ENCODE measurements at places on chromosomes 3 and 15.

DNA sequence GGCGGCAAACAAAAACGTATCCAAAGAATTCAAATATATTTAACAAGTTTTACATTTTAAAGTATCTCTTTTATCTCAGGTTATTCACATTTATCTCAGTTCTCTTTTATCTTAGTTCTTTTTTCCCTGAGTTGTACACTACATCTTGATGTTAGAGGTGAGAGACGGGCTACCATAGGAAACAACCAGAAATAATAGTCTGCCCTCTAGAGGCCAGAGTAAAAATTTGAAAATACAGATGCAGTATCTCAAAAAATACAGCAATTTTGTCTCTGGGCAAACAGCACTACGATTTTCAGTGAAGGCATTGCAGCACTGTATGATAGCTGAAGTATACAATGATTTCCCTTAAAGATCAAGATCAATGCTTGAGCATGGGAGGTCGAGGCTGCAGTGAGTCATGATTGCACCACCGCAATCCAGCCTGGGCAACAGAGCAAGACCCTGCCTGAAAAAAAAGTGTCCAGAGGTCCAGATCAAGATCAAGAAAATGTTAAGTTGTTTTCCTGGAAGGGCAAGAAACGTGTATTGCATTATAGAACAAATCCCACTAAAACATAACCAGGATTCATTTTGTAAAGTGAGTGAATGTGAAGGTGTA, 82.6 kb upstream of the ATP11B start:
- no peak for DNase-seq

DNA sequence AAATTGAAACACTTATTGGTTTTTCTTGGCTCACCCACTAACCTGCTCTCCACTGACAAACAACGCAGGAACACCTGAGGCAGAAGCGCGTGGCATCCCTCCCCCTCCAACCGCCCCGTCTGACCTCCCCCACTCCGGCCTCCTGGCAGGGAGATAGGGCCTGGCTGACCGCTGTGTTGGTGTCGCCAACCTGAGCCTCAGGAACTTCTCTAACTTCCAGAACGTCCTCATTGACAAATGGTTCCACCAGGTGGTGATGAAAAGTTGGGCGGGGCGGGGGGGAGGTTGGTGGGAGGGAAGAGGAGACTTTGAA, 22.8 kb downstream of the IL17RD start:
- DNase-seq, result no peak

- DNase-seq, result no peak
Measured at GRCh38 chr3:195577645-195578177, 6.0 kb downstream of the APOD start.

GRCh38 chr15:51621936-51622603, 501 bp downstream of the DMXL2 start:
- no peak for DNase-seq

DNA sequence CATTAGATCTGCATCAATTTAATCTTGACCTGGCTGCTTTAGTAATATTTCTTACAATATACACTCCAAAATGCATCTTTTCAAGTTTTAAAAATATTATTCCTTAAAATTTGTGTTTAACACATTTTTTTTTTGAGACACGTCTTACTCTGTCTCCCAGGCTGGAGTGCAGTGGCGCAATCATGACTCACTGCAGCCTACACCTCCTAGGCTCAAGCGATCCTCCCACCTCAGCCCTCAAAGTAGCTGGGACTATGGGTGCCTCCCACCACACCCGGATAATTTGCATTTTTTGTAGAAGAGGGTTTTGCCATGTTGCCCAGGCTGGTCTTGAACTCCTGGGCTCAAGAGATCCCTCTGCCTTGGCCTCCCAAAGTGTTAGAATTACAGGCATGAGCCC, 73.6 kb downstream of the ETV5 start:
- no peak for DNase-seq

DNA sequence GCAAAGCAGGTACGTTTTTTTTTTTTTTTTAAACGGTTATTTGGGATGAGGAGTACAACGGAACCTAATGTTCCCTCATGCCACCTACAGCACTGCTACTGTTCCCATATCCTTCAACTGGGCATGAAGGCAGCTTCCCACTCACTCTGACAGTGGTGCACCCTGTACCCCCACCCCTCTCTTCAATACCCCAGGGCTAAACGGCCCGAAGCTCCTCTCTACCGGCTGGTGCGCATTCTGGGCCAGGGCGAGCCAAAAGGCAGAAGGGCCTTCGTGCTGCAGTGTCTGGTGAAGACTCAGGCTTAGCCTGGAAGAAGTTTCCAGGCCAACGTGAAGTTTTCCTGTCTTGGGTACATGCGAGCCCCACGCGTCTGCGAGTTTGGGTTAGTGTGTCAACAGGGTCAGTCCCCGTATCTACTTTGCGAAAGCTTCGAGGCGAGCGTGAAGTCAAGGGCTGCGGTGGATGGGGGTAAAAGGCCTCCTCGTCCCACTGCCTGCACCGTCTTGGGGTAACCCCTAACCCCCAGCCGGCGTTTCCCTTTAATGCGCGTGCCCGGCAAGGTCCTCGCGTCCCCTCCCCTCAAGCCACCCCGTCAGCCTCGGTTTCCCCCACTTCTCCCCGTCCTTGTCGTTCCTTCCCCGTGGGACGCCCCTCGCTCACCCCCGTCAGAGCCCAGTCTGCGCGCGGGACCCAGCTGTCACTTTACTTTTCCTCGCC, 765 bp upstream of the UBE2E2 start:
- DNase-seq, result no peak

DNA sequence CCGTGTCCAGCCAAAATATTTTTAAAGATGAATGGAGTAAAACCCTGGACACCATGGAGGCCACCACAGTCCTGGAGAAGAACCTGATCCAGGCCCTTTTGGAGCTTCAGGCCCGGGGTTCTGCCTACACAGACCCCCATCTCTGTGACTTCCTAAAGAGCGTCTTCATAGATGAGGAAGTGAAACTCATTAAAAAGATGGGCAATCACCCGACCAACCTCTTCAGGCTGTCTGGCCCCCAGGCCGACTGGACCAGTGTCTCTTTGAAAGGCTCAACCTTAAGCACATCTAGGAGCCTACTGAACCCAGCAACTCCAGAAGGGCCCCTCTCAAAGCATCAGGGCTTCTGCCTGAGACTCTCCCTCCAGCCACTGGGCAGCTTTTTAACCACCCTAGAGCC, 107.9 kb upstream of the FAM174B start:
- no peak for DNase-seq

DNA sequence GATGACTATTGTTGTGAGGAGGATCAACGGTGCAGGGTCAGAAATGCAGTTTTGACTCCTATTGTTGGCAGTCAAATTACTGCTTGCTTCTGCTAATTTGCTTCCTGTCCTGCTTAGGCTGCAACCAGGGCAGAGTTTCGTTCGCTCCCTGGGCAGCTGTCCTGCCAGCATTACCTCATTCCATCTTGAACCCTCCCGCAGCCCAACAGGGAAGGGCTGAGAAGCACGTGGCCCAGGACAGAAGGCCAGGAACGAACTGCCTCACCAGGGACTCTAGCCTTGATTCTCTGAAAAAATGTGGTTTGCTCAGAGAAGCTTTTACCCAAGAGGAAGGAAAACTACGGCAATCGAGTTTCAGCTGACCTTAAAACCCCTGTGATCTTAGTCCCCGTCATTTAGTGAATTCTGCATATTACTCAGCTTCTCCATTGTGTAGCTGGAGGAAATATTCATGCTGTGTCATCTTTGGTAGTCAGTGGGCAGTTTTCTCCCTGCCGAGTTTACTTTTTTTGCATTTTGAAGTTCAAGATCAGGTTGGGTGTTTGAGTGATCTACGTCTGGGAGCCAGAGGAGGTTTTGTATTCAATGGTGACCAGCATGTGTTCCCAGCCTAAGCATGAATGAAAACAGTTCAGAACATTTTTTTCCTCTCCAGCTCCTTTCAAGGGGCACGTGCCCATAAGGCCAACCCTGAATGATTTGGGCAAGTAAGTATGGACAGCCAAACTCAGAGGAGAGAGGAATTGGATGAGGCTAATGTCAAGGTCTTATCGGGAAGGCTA, 23.0 kb downstream of the TLNRD1 start:
- no peak for DNase-seq

DNA sequence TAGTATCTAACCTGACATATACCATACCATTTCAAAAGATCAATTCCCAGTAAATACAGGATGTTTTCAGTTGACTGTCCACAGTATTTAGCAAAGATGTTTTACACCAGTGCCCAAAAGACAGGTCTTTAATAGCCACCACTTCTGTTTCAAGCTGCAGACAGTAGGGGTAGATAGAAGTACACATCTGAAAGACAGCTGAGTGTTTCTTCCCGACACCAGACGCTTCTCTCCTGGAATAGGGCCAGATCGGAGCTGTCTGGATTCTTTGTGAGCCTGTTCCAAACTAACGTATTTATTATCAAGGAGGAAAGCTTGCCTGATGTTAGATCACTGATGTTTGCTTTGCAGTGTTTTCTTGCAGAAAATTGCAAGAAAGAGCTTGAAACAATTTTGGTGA, 136.1 kb upstream of the RBMS3 start:
- DNase-seq, result peak; percentile 74

DNA sequence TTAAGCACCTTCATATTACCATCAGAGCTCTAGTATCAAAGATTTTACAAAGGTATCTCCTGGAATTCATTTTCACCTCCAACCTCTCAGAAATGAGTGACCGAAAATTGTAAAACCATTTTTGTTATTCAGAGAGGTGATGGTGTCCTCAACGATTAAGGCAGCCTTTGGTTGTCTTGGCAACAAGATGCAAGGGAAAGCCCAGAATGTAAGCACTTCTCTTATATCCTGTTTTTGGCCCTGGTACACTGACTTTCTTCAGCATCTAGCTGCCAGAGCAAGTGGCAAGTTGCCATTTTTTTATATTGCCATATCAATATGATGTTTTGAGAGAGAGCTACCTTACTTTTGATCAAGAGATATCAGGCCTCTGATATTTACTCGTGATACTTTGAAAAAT, 384.9 kb upstream of the NECTIN3 start:
- no peak for DNase-seq

DNA sequence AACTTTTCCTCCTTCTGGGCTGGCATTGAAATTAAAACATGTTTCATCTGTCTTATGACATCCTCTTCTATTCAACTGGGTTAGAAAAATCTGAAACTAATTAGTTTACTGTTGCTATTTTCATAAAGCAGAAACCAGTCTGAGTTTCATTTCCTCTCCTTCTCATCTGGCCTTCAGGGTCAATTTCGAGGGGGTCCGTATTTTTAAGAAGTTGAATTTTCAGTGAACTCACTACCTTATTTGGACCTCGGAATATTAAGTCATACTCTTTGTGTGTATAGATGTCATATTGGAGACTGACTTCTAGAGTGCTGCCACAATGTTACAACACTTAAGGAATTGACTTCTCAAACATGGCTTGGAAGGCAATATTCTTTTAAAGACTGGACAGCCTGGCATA, 485.9 kb downstream of the SQOR start:
- DNase-seq, result no peak

DNA sequence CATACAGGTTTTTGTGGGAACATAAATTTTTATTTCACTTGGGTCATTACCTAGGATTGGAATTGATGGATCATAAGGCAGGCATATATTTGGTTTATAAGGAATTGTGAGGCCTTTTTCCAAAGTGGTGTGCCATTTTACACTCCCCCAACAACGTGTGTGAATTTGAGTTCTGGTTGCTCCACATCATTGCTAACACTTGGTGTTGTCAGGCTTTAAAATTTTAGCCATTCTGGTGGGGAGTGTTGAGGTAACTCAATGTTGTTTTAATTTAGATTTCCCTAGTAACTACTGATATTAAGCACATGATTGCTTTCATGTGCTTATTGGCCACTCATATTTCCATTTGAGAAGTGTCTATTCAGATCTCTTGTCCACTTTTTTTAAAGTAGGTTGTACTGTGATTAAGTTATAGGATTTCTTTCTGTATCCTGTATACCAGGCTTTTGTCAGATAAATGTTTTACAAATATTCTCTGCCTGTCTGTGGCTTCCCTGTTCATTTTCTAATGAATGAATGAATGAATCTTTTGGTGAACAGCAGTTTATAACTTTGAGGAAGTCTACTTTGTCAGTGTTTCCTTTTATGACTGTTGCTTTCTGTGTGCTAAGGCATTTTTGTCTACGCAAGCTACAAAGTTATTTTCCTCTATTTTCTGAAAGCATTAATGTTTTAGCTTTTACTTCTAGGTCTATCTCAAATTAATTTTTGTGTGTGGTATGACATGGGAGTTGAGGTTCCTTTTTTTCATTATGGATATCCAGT, 17.9 kb upstream of the NR2C2 start:
- no peak for DNase-seq

DNA sequence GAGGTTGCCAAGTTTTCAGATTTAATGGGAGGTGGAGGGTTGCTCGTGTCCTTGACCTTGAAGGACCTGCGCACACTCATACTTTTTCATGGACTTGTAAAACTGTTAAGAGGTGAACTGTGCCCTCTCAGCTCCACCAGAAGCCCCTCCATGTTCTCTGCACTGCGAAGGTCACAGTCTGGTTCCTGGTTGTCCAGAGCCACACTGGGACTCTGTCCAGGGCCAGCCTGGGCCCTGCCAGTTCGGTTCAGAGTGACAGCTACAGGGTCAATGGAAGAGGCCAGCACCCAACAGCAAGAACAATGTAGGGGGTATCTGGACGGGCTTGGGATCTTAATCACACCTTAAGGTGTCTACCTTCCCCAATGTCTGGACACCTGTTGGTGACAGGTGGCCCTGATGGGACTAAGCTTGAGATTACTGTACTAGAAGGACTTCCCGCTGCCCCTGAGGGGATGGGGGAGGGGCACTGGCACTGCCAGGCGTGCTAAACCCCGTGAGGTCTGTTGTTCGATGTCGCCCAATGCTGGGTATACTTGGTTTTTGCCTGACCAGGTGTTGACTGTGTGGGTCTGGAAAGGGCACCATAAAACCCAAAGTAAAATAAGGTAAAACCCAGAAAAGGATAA, 34.7 kb downstream of the GRK7 start:
- DNase-seq, result no peak

DNA sequence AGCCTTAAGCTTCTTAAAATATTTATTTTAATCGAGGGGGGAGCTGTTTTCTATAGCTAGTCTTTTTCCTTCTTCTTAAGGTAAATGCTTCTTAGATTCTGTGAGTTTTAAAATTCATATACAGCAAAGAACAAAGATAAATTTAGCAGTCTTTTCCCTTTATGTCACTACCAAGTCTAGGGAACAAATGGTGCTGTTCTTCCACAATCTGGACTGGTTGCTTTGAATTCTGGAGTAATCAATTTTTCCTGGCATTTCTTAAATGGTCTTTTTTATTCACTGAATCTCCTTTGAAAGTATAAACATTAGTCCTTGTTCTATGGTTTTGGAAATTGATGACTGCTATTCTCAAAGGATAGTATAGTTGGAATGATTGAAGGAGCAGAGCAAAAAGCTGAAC, 82.8 kb downstream of the CHL1 start:
- DNase-seq, result no peak

All from NCI-H524 treated with DMSO at 0.1 percent for 48 hours (cell line).